Left hindlimb (tissue), 1 donor: ENCODE measurements at places on chromosomes 11 and 22.
A peak's percentile ranks its signal among the peaks of the same experiment; 100 is the strongest.

DNA sequence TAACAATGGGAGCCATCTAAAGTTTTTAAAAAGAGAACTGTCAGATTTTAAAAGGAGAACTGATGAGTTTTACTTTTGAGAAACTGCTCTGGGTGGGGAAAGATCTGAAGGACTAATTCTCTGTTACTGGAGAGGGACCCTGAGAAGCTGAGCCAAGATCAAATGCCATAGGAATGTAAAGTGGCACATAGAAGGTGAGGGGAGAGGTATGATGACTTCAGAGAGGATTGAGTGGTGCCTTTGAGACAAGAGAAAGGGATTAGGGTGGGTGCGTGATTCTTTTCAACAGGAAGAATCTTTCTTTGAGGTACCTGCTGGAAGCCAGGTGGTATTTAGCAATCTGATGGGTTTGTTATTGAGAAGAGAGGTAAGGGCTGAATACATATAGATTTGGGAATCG is 9.0 kb downstream of the CRKL start:
- DNase-seq: no peak

DNA sequence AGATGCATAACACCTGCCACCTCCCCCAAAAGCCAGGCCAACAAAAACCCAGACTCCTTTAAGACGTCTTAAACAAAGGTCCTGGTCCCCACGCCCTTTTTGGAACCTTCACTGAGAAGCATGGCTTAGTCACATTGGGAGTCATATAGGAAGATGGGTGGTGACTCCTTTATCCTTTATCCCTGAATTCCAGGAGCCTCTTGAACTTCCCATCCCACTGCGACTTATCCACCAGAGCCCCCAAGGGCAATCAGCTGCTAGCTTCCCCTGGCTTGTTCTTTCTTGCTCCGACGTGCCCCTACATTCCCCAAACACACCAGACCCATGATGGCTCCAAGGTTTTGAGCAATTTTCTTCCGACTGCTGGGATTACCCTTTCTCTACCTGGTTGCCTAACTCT is 567.0 kb upstream of the CADM1 start:
- no peak for DNase-seq

- no peak for DNase-seq
Observed at GRCh38 chr11:130246270-130246669, 68.4 kb downstream of the ZBTB44 start.

- no peak for DNase-seq
Observed at GRCh38 chr11:74007691-74008372, 1.1 kb downstream of the UCP3 start.

DNA sequence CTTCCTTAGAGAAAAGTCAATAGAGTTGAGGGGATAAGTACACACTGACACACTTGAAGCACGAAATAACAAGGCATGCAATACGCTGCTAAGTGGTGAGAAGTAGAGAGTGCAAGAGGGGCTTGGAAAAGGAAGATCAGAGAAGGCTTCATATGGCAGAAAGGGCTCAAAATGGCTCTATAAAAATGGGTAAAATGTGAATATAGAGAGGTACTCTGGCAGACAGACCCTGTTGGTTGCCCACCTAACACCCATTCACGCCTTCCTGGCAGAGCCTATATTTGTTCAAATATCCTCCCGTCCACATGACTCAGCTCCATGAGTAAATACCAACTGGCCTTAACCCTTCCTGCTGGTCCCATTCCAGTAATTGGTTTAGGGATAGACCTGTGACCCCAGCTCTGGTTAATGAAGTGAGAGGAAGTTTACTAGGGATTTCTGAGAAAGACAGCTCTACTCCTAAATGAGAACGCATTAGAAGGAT is 38.9 kb upstream of the CCDC34 start:
- DNase-seq: no peak

DNA sequence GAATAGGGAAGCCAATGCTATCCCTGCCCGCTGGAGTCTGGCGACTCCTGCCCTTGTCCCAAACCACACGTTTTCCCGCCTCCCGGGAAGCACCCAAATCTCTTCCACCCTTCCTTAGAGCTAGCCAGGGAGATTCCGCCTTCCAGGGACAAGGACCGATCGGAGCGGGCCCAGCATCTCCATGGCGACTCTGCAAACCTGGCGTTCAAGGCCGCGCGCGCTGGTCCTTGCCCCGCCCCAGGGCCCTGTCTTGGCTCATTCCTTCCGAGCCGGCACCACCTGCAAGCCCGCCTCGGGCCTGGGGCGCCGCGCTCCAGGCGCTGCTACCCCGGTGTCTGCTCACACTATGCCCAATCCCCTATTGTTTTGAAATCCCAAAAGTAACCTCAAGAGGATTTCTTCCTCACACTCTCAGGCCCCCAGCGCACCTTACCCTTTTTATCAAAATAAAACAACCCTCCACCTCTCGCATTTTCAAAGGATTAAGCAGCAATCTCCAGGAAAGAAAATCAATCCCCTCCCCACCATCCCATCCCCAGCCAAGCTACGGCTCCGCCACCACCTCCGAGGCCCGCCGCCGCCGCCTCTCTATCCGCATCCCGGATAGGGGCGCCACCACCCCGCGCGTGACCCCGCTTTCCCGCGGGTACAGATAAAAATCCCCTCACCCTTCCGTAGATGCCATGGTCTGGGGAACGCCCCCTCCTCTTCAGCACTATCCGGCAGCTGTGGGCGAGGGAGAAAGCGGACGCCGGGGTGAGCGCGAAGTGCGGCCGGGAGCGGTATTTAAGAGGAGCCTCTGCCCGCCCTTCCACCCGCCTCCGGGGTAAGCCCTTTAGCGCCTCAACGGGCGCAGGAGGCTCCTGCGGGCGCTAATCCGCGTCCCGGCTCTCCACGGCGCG is 825 bp downstream of the SLC1A2 start:
- DNase-seq: peak; percentile 47

DNA sequence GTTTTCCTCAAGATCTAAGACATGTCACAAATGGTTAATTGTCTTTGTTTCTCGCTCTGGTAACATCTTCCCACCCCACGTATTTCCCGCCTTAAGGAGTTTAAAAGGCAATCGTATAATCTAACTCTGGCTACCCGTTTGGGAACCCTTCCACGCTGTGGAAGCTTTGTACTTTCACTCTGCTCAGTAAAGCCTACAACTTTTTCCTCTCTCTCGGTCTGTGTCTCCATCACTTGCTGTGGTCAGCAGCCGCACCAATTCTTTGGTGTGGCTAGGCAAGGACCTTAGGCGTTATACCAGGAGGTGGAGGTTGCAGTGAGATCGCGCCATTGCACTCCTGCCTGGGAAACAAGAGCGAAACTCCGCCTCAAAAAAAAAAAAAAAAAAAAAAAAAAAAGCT is 1430.1 kb downstream of the LRRC4C start:
- DNase-seq: no peak

DNA sequence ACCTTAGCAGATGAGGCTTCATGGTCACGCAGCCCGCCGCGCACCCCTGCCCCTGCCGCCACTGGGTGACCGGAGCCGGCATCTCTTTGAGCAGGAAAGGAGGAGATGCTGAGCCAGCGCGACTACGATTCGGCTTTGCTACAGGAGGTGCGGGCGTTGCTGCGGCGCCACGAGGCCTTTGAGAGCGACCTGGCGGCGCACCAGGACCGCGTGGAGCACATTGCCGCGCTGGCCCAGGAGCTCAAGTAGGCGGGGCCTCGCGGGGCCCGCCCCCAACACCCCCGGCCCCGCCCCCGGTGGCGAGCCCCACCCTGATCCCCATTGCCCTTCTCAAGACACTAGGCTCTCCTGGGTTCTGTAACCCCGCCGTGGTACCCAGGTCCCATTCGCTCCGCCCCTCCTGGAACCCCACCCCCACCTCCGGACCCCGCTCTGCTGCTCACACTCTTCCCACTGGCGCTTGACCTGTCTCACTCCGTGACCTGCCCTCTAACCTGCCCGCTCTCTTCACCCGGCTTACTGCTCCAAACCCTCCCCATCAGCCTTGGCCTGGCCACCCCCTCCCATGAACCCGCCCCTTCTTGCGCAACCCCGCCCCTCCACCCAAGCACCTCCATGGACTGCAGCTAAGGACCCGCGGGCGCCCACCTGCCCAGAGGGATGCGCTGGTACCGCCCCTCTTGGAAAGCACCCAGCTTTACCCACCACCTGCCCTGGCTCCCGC is 9.1 kb downstream of the CTSF start:
- DNase-seq: no peak

GRCh38 chr11:114228435-114229411 is 67.5 kb upstream of the NNMT start:
- no peak for DNase-seq

DNA sequence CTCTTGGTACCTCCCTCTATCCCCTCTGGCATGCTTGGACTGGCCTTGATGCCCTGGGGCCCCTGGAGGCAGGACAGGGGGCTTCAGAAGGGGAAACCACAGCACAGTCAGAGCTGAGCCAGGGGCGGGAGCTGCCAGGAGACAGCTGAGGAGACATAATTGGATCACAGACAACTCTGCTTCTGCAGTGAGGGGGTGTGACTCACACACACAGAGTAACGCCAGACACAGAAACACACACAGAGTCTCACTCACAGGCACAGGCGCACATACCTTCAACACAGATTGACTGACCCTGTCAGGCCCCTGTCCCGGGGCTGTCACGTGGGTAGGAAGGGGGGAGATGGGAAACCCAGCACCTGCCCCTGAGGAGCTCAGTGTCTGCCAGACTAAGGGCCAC is 20.6 kb downstream of the STARD10 start:
- DNase-seq: peak; percentile 87

DNA sequence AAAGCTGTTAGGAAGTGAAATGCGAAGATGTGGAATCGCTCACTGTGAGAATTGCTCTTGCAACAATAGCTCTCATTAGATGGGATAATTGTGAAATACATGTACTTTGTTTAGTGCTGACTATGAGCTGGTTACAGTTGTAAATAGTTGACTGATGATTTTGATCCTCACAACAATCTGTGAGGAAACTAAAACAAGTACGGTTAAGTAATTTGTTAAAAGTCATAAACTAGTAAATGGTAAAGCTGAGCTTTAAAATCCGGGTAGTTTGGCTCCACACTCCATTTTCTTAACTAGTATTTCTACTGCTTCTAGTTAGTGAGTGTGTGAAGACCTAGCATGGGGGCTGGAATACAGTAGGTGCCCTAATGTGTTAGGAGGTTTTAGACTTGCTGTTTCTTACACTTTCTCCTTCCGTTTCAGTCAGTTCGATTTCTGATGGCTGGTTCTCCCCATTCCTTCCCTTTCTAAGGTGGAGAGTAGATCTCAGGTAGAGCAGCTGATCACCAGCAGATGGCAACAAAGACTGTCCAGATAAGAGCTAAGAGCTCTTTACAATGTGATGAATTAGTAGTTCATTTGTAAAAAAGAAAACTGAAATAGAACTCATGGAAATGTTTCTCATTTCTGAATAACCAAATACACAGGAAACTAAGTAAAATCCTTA is 16.3 kb upstream of the CYP2R1 start:
- DNase-seq: no peak

- DNase-seq: no peak
Observed at GRCh38 chr11:70782401-70782913, 384.1 kb downstream of the CTTN start.

DNA sequence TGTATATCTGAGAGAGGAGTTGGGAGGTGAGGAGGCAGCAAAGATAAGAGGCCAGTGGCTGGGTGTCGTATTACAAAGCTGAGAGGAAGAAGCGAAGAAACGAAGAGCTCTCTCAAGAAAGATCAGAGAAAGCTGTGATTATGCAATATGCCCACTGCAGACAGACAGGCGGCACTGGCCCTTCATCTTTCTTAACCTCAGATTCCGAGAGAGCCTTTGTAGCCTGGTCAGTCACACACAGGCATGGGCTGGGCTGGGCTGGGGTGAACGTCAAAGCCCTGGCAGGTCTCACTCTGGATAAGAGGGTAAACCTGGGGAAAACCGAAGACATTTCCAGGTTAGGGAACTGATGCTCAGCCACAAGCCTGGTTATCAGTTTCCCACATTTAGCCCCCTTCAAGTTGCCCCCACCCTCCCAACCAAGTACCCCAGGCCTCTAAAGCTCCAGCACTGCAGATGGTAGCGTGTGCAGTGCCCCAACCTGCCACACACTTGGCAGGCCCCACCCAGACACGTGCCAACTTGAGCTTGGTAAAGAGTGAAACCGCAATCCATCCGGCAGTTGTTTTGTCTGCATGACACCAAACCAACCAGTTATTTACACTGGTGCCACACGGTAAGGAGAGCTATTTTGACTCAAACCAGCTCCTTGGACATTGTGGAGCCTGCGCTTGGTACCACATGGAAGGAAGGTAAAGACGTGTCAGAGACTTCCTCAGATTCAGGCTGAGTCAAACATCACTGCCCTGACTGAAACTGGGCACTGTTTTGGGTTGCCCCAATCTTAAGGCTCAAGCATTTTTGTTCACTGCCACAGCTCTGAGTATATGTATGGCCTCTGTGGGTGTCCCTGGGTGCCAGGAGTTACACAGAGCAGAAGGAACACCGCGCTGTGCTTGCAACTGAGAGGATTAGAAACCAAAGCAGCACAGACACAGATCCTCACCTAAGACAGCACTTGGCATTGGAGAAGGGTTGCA is 135.9 kb downstream of the FDX1 start:
- DNase-seq: no peak

- no peak for DNase-seq
Observed at GRCh38 chr11:129881570-129882170, 13.7 kb downstream of the NFRKB start.

- no peak for DNase-seq
Observed at GRCh38 chr22:28521451-28521850, 158.2 kb downstream of the TTC28 start.

DNA sequence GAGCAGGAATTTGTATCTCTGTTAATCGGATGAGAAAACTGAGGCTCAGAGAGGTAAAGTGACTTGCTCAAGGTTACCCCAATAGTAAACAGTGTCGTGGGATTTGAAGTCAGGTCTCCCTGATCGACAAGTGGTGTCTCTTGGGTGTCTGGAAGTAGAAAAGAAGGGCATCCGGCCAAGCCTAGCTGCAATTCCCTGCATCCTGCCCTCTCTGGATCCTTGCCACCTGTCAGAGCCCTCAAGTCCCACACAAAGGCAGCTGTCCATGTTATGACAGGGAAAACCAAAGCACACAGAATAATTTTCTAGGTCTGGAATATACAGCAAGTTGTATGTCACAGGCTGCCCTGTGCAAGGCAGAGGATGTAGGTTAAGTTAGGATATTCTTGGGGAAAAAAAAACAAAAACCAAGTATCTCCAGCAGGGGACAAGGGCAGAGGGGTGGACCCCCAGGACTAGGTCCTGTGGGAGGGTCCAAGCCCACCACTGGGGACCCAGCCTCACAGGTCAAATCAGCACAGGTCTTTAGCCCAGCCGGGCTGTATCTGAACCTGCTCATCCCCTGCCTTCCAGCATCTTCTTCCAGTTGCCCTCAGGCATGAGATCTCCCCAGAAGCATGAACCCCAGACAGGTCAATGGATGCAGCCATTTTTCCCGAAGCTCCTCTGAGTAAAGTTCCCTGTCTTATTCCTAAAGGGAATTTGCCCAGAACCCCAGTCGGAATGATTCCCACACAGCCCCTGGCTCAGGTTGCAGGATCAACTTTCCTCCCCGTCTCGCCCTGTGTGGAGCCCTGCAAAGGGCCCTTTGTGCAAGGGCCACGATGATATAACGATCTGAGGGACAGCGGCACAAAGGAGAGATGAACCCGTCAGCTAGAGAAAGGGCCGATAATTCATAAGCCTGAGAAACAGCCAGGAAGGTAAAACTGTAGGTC is 15.0 kb downstream of the USH1C start:
- DNase-seq: no peak

GRCh38 chr11:626475-627307 is at the start of gene SCT:
SCT (minus strand) TSS chr11:627181; CDS start chr11:627143, 38 bp downstream.
- DNase-seq: no peak
